GM12865 (cell line): ENCODE measurements at places on chromosomes 16 and 17.
A peak's percentile ranks its signal among the peaks of the same experiment; 100 is the strongest.

DNA sequence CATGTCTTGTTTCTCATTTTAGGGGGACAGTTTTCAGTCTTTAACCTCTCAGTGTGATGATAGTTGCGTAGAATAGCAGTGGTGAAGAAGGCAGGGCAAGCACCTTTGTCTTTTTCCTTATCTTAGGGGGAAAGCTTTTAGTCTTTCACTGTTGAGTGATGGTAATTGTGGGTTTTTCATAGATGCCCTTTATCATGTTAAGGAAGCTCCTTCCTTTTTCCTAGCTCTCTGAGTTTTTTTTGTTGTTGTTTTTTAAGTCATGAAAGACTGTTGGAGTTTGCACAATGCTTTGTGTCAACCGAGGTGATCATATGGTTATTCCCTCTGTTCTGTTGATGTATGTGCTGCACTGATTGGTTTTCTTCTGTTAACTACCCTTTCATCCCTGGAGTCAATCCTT, 15.7 kb downstream of the NOL11 start:
- no peak for DNase-seq

DNA sequence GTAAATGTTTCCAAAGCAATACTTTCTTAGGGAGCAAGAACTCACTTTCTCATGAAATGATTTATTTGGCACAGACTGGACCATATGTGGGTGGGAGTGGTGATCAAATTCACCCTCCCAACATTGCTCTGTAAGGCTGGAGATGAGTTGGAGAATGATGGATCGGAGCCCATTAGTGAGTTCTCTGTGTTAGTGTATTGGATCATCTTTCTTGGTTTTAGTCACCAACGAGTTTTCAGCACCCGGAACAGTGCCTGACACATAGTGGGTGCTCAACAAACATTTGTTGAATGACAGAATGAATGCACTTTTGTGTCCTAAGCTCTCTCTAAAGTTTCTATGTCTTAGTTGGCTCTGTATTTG, 104.5 kb upstream of the FAM20A start:
- DNase-seq: no peak

GRCh38 chr17:18143044-18143936, 34.7 kb downstream of the MYO15A start:
- peak; percentile 33 for DNase-seq

DNA sequence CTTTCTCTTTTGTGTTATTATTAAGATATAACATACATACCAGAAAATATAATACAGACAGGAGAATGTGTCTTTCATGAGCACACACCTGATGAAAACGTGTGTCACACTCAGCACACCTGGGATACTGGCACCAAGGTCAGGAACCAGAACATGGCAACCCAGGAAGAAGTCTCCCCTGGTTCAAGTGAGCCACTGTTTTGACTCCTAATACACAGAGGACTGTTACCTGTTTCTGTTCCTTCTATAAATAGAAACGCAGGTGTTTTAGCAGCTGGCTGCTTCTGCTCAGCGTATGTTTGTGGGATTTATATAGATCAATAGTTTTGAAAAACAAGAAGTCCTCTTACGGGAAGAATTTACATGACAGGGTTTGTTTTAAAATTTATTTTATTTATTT, 3.5 kb downstream of the SEC14L1 start:
- peak; percentile 67 for DNase-seq

DNA sequence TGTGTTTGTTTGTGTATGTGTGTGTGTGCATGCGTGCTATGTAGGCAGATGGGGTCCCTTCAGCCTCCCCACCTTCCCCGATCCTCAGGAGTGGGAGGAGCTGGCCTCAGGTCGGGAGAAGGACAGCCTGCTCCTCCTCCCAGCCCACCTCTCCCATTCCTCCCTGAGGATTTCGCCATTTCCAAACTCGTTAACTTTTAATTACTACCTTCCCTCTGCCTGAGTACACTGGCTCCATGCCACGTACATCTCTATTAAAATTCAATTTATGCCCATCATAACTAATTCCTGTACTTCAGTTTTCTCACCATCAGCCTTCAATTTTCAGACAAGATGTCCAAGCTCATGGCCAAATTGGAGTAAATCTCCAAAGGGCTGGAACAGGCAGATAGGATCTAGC, 148.6 kb downstream of the SDK2 start:
- DNase-seq: no peak

DNA sequence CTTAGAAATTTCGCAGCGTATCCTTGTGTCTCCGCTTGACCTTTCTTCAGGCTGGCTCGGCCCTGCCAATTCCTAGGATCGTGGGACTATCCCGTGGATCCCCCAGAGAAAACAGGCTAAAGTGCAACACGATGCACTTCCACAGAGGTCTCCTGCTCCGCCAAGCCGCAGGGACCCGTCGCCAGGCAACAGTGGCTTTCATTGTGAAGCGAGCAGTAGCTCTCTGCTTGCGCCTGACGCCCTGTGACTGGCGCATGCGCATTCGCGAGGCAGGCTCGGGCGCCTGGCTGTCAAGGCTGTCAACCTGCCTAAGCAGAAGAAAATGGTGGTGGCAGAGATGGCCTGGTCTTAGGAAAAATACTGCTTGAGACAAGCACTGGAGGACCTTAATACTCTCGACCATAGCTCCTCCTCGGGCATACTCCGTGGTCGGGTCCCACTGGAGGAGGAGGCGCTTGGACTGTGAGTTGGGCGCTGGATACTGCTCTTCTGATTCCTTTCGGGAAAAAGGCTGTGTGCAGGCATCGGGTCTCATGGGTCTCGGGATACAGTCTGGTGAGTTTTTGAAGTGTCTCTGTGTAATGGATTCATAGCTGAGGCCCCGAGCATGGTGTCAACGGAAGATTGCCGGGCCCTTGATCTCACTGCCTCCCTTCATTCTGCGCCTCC, 2336.1 kb downstream of the TP53TG3F start:
- no peak for DNase-seq
